ENCODE measurements at places on chromosomes 7 and 10.

DNA sequence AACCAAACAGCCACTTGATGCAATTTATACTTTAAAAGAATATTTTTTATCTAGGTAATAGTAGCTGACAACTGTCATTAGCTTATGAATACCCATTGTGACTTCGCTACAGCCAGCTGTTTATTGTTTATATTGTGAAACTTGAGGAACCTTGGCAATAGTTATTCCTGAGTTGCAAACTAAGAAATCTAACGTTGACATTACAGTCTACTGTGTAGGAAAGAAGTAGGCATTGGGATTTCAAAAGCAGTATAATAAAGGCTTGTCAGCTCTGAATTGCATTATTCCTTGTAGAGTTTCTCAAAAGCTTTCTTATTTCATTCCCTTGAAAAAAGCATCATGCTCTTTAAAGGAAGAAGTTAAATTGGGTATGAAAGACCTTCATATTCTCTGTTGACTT is 42.7 kb upstream of the OIT3 start:
- DNase-seq, result no peak

- DNase-seq, result no peak
Measured at GRCh38 chr7:34133356-34133982, 228.1 kb downstream of the BMPER start.

DNA sequence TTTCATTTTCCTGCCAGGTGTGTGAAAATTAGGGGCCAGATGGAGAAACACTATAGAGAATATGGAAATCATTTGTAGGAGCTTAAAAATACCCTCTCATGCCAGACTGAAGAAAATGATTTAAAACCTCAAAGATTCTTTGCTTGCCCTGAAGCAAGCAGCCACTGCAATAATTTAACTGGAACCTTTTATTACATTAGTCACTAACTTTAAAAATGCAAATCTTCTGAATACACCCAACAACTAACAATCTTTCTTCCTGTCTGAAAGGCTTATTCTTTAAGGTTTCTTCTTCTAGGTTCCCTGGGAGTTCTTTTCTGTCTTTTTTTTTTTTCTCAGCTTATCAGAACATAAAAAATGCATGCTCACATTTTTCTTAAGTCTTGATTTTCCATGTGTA is 238.5 kb upstream of the KMT2E start:
- DNase-seq, result no peak

GRCh38 chr7:107742678-107743566 is 1.0 kb upstream of the CBLL1 start:
- DNase-seq, result peak; percentile 59

DNA sequence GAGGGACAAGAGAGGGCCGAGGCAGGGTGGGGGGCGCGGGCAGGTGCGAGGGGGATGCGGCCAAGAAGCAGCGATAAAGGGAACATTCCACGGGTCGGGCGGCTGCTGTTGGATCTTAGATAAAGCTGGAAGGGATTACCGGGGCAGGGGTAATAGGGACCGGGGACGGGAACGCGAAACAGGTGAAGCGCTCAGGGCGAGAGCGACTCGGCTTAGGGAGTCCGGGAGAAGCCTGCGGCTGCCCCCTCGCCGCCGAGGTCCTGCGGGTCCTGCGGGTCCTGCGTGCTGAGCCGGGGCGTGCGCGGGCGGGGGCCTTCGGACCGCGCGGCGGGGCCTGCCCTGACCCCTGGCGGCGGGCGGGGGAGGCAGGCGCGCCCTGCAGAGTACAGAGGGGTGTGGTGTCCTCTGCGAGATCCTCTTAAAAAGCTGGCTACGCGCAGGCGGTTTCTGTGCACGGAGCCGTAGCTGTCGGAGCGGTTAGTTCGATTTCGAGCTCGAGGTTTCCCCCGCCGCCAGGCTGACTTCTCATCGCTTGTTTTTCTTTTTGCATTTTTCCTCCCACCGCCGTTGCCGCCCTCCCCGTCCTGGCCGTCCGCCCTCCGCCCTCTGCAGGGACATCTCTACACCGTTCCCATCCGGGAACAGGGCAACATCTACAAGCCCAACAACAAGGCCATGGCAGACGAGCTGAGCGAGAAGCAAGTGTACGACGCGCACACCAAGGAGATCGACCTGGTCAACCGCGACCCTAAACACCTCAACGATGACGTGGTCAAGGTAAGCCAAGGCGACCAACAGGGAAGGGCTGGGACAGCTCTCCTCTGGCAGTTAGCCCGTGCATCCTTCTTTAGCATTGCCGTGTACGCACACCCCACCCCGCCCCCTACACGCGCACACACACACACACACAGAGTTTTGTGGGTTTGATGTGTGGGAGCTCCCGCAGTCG is 1.4 kb downstream of the CAV1 start:
- DNase-seq, result peak; percentile 87

DNA sequence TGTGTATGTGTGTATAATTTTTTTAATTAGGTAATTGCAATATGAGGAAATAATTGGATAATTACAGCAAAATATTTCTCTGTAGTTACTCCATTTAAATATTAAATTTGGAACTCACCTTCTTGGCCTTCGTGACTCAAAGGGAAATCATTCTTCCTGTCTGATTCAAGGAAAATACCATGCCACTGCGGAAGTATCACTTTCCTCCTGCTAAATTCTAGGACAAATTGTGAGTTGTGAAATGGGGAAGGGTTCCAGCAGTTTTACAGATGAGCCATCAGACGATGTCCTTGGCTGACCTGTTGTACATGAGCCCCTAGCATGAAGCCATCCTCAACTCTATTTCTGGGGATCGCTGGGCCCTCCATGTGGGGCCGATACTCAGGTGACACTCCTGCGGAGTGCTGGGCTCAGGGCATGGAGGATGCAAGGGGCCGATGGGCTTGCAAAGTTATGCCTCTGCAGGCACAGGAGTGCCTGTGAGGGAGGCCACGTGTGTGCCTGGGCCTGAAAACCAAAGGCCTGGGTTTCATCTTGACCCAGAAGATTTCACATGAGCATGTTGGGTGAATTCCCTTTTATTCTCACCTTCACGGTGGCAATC is 179.6 kb upstream of the TCERG1L start:
- DNase-seq, result no peak

- no peak for DNase-seq
Measured at GRCh38 chr10:6734286-6734685, 154.2 kb upstream of the PRKCQ start.

- DNase-seq, result no peak
Measured at GRCh38 chr10:25024528-25024927, 8.1 kb downstream of the THNSL1 start.

- no peak for DNase-seq
Measured at GRCh38 chr10:17181751-17182150, 19.7 kb downstream of the TRDMT1 start.

DNA sequence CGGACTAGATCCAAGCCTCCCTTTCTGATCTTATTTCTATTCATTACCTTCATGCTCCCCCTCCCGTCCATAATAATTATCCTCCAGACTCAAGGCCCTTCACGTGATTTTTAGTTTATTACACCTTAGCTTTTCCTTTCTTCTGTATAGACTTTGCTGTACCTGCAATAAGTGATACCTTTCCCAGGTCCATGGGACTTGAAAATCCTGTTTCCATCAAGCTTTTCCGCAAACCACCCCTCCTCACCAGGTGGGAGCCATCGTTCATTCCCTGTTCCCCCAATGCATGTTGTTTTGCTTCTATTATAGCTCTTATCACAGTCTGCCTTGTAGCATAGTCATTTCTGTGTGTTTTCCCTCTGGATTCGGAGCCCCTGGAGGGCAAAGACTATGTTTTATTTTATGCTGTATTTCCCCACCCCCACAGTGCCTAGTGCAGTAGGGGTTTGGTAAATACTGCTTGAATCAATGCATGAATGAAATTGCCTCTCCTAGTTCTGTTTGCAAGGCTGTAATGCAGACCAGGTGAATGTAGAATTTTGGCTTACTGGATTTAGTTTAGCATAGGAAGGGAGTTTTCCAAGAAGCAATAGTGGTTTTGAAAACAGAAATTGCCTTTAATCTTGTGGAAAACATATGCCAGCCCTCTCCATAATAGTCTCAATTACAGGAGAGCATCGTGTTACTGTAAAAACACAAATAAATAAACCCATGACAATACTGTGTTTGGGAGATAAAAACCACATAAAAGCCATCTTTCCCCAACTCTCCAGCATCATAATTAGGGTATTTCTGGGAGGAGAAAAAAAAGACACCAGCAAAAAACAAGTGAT is 213.4 kb downstream of the AUTS2 start:
- DNase-seq, result no peak

DNA sequence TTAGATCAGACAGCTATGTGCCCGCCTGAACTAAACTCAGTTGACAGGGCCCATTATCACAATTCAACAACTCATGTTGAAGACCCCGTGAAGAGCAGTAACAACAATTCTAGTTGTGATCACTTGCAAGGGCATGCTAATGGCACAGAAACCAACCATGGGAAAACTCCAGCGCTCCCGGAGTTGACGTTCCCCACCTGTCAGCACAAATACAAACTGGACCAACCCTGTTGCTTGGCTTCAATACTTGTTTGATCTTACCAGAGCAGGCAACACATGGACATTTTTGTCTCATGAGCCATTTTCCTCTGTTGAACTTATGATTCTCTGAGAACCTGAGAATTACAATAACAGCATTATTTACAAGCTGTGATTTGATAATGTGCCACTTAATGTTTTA is 119.0 kb upstream of the LANCL2 start:
- no peak for DNase-seq

- DNase-seq, result no peak
Measured at GRCh38 chr10:16866541-16867275, 49.5 kb upstream of the RSU1 start.

GRCh38 chr7:142612237-142612881 is 136.9 kb upstream of the PRSS1 start:
- no peak for DNase-seq

All from HuH-7 (cell line).